Activated B cell treated with CpG ODN at 0.5 μM for 24 hours (primary cell): ENCODE measurements at places on chromosomes 6 and 20.

- DNase-seq: no peak
These were observed 12.8 kb upstream of the PNRC1 start for GRCh38 chr6:89067796-89068195.

DNA sequence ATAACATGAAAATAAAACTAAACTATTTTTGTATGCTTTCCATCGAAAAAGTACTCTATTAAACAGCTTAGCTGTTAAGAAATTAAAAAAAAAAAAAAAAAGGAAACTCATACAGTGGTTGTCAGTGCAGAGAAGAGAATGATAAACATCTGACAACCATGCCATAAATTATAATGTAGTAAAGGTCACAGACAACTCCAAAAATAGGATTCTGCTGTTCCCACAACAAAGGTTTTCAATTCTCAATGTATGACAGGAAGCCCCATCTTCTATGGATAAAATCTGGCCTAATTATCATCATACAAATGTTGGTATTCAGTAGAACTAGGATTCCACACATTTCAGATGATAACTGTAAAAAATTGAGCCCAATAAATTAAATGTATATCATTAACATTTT is 5.0 kb downstream of the PLN start:
- no peak for DNase-seq

DNA sequence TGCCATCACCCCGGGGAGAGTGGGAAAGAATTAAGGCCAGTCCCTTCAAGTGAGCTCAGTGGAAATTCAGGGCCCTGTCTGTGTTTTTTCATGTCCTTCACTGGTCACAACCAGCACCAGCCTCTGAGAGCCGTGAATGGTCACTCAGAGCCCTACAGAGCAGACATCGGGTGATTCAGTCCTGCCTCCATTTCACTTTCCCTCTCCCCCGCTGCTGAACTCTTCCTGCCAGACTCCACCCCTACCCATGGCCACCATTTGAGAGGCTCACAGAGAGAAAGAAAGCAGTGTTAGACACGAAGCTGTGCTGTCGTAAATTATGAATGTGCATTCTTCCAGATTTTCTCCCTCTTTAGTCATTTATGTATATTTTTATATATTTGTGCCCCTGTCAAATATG is 5.4 kb downstream of the R3HDML start:
- DNase-seq: no peak

DNA sequence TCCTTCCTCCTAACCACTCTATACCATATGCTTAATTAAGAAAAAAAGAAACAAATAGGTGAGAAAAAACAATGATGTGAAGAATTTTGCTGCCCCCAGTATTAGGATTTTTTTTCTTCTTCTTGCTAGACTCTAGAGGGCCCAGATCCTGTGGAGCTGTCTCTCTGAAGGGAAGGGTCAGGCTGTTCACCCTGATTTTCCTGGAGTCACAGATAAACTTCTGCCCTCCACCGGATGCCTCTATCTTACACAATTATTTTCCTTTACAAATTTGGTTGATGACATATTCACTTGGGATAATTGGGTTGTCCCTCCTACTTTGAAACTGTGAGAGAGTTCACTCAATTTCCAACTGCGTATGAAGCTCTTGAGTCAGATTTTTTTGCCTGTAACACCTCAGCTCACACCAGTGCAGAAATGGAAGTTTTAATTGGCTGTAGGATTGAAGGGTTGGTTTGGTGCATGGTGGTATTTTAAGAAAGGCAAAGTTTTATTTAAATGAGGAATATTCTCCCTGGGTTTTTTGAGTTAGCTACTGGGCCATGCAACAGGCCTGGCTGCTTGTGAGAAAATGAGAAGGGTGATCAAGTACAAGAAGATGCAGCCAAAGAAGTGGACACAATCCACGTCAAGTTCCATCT is 73.7 kb upstream of the ESR1 start:
- DNase-seq: no peak

DNA sequence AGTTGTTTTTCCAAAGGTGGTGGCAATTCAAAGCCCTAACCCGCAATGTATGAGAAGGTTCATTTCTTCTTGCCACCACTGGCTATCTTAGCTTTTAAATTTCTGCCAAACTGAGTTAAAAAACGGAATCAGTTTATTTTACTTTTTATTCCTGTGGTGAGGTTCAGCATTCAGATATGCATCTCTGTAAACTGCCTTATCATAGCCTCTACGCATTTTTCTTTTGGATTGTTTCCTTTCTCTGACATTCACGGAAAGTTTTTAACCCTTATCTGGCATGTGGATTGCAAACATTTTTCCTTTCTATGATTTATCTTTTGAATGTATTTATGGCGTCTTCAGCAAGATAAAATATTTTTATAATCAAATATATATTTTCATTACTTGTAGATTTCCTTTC is 37.7 kb downstream of the AK9 start:
- no peak for DNase-seq

- no peak for DNase-seq
These were observed 11.9 kb upstream of the STK38 start for GRCh38 chr6:36559011-36559793.

DNA sequence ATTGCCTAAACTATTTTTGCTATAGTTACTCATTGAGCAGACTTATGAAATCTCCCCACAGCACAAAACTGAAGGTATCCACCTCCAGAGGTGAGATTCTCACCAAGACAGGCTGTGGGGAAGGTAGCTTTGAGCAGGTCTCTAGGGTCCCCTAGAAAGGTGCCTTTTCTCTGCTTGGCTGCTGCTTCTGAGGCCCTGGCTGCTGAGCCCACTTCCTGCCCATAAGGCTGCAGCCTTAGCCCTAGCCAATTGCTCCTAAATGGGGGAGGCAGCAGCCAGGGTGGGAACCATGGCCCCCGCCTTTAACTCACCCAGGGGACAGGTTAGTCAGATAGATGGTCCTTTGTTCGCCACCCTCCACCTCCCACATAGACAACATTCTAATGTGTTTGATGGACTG is 3.6 kb downstream of the NT5E start:
- DNase-seq: no peak

- DNase-seq: no peak
These were observed 187.5 kb upstream of the ECI2 start for GRCh38 chr6:4322846-4323309.

GRCh38 chr6:28977341-28978132 is 27.6 kb downstream of the ZNF311 start:
- DNase-seq: peak; percentile 27

GRCh38 chr20:36043892-36044515 is 75.6 kb downstream of the CNBD2 start:
- DNase-seq: no peak

DNA sequence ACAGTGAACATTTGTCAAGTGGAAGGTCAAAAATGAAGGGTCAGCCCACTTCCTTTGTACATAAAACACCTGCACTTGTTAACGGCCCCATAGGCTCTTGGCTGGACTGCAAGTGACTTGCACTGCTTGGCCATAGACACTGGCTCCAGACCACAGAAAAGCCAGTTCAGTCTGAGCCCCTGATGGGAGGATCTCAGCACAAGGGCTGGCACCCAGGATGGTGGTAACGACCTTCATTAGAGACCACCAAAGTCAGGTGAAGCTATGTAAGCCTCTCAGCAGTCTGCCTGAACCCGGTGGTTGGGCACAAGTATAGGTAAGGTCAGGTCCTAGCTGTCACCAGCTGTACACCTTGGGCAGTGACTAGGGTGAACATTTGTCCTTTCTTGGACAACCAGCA is 16.1 kb downstream of the PLAGL2 start:
- DNase-seq: no peak

DNA sequence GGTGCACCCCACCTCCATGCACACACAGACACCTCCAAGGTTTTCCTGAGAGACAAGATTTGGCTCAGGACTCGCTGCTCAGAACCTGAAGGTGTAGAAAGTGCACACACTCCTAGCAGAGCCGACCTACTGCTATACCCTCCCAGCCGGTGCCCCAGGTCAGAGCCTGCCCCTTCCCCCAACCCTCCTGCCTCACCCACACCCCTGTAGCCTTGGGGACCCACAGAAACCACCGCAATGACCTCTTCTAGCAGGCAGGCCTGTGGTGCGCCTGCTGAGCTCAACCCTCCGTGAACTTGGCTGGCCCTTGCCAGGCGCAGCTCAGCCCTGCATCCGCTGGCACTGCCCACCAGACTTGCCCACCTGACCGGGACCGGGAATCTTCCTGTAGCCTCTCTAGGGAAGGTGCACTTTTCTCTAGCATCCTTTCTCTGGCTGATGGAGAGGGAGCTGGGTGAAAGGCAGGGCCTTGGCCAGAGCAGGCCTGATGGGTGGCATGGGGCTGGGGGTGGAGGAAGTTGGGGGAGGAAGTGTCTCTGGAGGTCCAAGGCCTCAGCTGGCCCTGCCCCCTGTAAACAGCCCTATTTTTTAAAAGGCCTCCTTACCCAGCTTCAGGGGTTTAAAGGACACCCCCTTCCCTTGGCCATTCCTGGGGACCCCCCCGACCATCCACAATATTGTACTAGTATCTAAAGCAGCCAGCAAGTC is 36.9 kb upstream of the SLCO4A1 start:
- no peak for DNase-seq

- DNase-seq: no peak
These were observed 1.1 kb upstream of the SLC22A23 start for GRCh38 chr6:3457710-3458602.

GRCh38 chr6:116016846-116017545 is 43.7 kb downstream of the FRK start:
- no peak for DNase-seq

DNA sequence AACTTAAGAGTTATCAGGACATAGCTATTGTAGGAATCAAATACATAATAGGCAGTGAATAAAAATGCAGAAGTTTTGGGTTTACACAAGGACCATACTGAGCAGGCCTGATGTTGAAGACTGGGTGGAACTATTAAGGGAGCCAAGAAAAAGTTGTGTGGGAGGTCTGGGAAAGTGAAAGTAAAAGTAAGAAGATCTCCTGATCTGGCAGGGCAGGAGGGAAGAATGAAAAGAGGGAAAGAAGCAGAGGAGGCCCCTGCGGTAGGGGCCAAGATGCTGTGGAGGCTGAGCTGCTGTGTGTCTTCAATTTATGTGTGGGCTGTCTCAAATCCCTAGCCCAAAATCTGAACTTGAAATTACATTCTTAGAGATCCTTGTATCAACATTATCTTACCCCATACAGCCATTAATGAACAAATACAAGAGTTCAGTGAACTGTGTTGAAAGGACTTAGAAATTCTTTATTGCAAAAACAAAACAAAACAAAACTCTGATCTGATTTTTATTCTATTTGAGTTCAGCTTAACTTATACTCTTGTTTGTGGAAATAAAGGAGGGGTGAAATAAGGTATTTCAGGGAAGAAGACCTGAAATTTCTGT is 1183.8 kb downstream of the HACE1 start:
- DNase-seq: no peak

DNA sequence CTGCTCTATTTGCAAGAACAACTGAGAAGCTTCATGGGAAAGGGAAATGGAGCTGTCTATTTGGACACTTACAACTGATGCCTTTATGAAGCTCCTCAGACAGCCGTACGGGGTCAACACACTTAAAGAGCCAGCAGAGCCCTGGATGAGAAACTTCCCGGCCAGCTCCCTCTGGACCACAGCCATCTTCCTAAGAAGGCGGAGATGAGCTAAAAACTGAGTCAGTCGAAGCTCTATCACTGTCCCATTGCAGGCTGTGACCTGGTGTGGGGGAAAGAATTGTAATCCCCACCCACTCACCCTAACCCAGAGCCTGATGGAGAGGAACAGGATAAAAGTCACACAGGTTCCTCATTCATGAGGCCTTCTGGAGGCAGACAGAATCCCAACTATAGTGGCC is 360.4 kb upstream of the JARID2 start:
- DNase-seq: no peak

- no peak for DNase-seq
These were observed 7.0 kb downstream of the DNAAF9 start for GRCh38 chr20:3400260-3401155.

DNA sequence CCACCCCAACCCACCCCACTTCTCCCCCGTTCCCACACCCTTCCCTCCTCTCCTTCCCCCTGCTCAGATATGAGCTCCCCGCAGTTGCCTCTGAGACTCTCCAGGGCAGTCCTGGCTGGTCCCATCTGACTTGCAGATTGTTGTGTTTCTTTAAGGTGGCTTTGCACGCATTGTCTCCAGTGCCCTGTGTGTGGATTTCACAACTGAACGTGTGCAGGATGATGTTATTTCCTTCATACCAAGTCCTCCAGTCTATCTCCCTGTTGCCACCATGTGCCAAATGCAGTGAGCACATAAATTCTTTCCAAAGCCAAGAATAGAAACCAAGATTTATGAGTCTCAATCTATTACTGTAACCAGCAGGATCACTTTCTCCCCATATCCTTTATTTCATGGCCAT is 79.1 kb downstream of the TMEM242 start:
- no peak for DNase-seq

DNA sequence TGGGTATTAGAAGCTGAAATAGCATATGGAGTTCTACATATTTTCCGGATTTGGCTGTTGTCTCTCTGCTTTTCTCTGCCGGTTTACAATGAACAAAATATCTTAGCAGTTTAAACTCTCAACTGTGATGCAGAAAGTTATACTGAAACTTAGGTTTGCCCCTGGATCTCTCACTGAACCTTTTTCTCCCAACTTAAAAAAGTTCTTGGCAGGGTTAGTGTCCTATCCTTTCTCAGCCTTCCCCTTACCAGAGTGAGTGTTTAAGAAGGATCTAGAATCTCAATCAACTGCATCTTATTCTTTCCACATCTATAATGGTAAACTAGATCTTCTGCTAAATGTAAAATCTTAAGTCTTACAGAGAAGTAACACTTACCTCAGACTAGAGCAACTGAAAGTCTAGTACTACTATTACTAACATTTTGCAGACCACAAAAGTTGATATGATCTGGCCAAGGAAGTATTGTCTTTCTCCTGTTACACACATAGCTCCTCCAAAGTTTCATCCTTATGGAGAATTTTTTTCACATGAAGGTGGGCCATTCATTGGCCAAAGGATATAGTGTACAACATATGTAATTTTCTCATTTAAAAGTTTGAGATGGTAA is 392.3 kb upstream of the RUNX2 start:
- no peak for DNase-seq

DNA sequence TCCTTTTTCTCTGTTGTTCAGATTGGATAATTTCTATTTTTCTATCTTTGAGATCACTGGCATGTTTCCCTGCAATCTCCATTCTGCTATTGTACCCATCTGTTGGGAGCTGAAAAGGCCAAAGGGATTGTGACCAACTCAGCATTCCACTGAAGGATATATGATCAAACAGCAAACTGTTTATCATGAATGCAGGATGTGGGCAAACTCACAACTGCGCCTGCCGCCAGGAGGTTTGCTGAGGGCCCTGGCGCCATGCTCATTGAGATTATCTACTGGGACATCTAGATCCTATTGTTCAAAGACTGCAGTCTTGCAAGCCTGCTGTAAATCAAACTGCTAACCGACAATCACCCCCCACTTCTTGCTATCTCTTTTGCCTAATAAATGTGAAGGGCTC is 3.8 kb upstream of the FKBP1A start:
- no peak for DNase-seq

GRCh38 chr6:149840345-149841075 is 23.6 kb downstream of the LRP11 start:
- DNase-seq: no peak

GRCh38 chr20:17662333-17663039 is 19.6 kb downstream of the RRBP1 start:
- DNase-seq: no peak

GRCh38 chr20:19969106-19969505 is 48.1 kb upstream of the NAA20 start:
- DNase-seq: no peak

- no peak for DNase-seq
These were observed 44.1 kb downstream of the ADGB start for GRCh38 chr6:146642921-146643320.

GRCh38 chr6:46291275-46291633 is 120.5 kb upstream of the ENPP5 start:
- no peak for DNase-seq
